Ovary (tissue), 10 donors: ENCODE measurements at places on chromosomes 3 and 15. TPM values are rescaled to one million over a fixed set of nuclear protein-coding genes. Genes with fewer than 3 reads are reported as not detected.

GRCh38 chr3:97338375-97338774, 426.2 kb upstream of the ARL6 start:
- DNase-seq: no peak

DNA sequence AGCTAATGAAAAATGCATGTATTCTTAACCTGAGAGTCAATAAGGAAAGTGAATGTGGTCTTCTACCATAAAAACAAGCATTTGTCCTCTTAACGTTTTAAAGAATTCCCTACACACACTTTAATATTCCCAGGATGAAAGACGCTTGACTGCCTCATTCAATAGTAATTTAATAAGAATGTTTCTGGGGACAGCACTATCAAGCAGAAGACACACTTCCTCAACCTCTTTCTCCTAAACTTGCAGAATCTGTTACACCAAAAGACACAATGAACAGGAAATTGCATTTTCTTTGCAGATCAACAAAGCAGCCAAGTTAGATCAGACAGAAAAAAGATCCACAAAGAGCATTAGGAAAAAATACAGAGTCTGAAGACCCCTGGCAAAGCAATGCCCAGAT, 97.7 kb downstream of the PLCH1 start:
- no peak for DNase-seq

TRIM71 gene
- total RNA-seq: not detected

C3orf22 gene
- not detected for total RNA-seq

ABHD5 gene
- total RNA-seq: 13.9 TPM

GRCh38 chr3:126777366-126777765, 73.3 kb downstream of the CHCHD6 start:
- DNase-seq: no peak

- DNase-seq: no peak
Observed at GRCh38 chr3:129063091-129063640, 2.6 kb downstream of the GP9 start.

DNA sequence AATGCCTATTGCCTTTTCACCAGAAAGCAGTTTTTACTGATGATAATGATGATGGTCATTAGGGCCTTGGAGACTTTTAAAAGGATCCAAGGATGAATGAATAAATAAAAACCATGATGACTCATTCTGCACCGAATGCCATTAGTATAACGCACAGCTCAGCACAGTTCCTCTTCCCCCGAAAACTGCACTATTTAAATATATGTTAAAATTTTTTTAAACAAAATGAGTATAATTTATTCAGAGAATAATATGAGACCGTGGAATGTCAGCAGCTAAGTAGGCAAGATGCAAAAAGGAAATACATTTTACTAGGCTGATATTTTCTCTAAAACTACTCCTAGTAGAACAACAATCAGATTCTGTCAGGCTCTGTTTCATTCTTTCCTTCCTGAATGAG, 83.4 kb upstream of the NANOGP8 start:
- DNase-seq: no peak

LDHAL6B gene
- total RNA-seq: not detected

- DNase-seq: no peak
Observed at GRCh38 chr3:195151866-195152541, 119.0 kb downstream of the XXYLT1 start.

AP4E1 gene
- total RNA-seq: 10.6 TPM

DNA sequence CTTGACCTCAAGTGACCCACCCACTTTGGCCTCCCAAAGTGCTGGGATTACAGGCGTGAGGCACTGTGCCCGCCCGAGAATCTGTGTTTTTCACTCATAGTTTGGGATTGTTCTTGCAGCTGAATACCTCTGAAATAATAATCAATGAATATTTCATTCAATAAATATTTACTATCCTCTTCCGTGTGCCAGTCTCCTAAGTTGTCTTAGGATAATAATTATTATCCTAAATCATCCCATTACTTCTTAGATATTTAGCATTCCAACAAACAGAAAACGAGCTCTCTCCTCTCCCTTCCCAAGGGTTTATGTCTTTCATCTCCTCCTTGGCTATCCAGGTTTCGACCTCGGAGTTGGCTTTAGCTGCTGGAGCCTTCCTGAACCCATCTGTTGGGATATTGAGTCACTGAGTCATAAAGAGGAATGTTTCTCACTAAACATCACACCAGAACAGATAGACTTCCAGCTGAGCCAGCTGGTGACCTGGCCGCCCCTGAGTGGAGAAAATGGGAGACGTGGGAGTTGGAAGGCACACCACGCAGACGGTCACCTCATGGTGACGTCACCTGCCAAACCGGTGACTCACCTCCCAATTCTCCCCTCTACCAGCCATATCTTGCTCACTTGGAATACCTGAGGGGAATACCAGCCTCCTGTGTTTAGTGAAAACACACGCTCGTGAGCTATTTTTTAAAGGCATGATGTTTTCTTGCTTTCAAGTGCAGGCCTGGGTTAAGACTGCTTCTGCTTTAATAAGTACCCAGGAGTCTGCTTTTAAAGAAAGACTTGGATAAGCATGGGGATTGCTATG, 43.9 kb downstream of the BHLHE40 start:
- peak; percentile 70 for DNase-seq

DNA sequence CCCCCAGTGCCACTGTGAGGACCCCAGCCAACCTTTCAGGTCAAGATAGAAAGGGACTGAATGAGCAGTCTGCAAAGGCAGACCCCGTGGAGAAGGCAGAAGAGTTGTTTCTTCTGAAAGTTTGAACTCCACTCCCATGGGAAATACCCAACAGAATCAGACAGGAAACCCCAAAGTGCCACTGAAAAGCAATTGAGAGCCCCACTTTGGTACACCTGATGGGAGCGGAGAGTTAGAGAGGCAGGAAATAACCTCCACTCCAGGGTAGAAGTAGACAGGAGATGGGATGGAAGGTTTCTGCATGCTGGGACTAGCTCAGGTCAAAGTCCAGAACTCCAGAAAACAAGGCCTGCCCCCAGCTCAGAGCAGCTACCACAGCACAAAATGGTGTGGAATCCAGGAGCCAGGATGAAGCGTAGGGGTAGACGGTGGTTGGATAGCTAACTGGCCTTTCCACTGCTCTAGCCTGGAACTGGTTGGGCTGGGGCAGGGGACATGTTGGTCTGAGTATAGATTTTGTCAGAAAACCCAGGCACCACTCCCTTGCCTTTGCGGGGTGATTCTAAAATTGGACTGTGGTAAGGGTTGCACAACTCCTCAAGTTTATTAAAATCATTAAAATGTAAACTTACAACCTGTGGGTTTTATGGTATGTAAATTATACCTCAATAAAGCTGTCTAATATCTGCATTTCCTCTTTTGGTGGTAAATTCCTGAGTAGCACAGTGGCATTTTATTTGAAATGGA, 1.9 kb upstream of the RAB43 start:
- no peak for DNase-seq

- no peak for DNase-seq
Observed at GRCh38 chr15:74138642-74139041, 8.3 kb downstream of the ISLR2 start.

DNA sequence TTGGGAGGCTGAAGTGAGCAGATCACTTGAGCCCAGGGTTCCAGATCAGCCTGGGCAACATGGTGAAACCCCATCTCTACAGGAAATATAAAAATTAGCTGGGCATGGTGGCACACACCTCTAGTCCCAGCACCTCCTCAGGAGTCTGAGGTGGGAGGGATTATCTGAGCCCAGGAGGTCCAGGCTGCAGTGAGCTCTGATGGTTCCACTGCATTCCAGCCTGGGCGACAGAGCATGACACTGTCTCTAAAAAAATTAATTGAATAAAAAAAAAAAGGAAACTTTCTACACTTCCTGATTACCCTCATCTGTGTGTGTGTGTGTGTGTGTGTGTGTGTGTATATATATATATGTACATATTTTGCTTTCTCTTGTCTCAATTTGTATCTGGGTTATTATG, 31.4 kb downstream of the DIPK2A start:
- no peak for DNase-seq

GRCh38 chr3:111538681-111539083, 3.3 kb upstream of the CD96 start:
- DNase-seq: no peak

DNA sequence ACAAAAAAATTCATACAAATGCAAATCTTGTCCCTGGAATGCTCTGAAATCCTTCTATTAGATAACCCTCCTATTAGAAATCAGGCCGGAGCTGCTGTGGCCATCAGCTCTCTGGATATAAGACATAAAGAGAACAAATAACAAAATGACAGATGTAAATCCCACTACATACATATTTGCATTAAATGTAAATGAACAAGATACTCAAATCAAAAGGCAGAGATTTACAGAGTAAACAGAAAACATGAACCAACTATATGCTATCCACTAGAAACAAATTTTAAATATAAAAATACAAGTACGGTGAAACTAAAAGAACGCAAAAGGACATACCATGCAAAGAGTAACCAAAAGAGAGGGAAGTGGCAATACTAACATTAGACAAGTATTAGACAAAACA, 10.7 kb downstream of the CYFIP1 start:
- no peak for DNase-seq

DNA sequence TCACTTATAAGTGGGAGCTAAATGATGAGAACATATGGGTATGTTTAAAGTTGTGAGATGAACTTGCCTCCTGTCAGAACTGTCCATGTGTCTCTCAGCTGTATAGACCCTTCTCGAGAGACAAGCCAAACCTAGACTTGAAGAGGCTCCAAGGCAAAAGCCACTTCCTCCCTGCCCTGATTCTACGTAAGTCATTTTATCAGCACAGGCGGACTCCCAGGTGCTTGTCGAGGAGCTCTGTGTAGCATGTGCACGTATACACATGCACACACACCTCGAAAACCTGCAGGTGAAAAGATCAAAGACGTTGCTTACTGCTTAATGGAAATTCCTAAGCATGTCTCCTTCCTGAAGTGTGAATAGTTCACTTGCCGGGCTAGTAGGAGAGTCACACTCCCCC, 5.6 kb upstream of the CLEC3B start:
- DNase-seq: no peak

SCG3 gene
- not detected for total RNA-seq

GRCh38 chr15:59632714-59633113, 21.1 kb downstream of the GCNT3 start:
- no peak for DNase-seq

DNA sequence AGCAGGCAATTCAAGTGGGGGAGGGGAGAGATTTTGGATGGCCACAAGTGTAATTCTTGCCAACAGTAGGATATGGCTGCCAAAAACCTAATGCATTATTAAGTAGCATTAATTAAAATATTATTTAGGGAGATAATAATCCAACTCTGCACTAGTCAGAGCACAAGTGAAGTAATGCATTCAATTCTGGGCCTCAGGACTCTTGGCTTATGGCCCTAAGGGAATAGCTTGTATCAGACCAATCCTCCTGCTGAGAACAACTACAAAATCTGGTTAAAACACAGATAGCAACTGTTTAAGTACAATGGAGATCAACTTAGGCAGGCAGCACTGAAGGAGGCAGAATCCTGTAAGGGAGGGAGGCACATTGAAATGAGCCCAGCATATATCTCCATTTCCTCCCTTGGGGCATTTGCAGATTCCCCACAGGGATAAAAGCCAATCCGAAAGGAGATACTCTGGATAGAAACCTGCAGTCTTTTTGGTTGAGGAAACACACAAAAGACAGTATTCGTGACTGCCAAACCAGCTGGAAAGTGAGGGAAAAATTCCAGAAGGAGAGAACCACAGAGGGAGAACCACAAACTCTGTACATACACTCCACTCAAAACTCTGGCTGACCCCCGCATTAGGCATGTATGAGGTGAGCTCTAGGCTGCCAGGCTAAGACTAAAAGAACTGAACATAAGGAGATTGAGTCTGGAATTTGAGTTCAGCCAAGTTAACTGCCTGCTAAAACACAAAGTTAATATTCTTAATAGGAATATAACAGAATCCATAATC, 57.4 kb downstream of the ETFA start:
- DNase-seq: no peak

TMEM158 gene
- 5.7 TPM for total RNA-seq

- DNase-seq: no peak
Observed at GRCh38 chr3:160739079-160739478, 17.0 kb upstream of the PPM1L start.

- no peak for DNase-seq
Observed at GRCh38 chr15:63065262-63066221, 23.0 kb downstream of the TPM1 start.

SPSB4 gene
- total RNA-seq: not detected

GRCh38 chr3:185878920-185879319, 54.1 kb upstream of the IGF2BP2 start:
- DNase-seq: no peak

DNA sequence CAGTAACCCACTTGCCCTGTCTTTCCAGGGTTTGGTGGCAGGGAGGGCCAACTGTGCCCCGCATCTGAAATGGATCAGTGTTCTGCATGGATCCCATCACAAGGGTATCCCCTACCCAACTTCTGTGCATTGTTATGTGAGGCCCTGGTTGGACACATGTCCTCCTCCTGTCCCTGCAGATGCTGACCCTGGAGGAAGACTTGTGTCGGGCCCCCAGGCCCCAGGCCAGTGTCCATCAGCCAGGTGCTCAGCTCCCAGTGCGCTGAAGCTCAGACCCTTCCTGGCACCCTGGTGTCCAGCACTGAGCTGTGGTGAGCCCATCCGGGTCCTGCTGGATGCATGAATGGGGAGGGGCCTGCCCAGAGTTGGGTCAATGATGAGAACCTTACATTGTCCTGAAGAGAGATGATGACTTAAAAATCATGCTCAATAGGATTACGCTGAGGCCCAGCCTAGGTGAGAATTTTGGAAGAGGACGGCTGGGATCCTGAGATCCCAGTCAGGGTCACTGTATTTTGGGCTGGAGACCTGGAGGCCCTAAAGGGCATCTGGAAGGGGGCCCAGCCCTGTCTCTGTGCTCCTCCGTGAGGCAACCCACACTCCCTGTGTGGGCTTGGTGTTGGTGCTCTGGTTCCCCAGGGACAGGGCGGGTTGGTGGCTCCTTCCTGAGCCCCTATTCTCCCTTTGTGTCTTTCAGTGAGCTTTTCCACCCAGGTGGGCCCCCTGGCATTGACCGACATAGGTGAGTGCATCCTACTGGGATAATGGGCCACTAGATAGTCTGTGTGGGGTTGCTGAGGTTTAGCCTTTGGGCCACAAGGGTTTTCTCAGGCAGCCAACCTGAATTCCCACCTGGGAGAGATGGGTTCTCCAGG, 199.1 kb downstream of the UBE3A start:
- no peak for DNase-seq

DNA sequence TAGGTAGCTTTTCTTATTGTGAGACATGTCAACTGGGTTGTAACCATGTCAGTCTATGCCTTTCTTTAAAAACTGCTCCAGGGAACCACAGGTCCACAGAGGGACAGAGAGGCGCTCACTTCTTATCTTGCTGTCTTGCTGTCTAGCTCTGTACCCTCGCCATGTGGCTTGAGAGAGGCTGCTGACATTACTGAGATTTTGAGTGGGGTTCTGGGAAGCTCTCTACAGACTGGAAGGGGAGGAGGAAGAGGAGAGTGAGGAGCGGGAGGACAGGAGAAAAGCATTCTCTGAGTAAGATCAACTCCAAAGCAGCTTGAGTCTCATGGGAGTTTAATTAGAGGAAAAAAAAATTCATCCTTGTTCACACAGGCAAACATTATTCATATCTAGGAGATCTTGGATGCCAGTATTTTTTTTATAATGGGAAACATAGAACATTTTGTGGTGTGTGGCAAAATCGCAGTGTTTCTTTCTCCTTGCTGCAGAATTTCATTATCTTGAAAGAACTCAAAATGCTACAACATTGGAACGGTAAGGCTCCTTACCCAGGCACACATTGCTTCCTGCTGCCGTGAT, 1037.0 kb upstream of the NR2F2 start:
- no peak for DNase-seq

PAQR5 gene
- total RNA-seq: 0.50 TPM

GRCh38 chr15:41583795-41584194, 24.8 kb downstream of the TYRO3 start:
- no peak for DNase-seq

GRCh38 chr3:112357930-112358780, 25.2 kb downstream of the CD200 start:
- DNase-seq: no peak

- no peak for DNase-seq
Observed at GRCh38 chr3:59135096-59135495, 85.3 kb upstream of the CFAP20DC start.
